ENCODE measurements at places on chromosomes 6 and 20.

DNA sequence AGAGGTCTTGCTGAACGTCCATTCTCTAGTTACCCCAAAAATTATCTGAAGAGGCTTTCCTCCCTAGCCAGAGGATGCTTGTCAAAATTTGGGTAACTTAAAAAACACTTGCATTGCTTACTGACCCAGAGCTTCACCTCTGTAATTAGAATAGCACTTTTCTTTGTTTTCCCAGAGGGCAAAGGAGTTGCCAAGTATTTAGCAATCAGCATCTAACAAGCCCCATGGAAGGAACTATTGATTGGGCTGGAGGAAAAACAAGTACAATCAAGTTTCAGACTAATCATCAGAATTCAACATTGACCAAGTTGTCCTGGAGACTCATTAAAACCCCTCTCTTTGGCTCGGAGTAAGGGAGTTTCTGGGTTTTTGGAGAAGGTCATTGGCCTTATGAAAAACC lies 226.4 kb downstream of the TBC1D7 start:
- DNase-seq: no peak

GRCh38 chr20:31923388-31924331 lies 28.2 kb downstream of the PDRG1 start:
- DNase-seq: no peak

DNA sequence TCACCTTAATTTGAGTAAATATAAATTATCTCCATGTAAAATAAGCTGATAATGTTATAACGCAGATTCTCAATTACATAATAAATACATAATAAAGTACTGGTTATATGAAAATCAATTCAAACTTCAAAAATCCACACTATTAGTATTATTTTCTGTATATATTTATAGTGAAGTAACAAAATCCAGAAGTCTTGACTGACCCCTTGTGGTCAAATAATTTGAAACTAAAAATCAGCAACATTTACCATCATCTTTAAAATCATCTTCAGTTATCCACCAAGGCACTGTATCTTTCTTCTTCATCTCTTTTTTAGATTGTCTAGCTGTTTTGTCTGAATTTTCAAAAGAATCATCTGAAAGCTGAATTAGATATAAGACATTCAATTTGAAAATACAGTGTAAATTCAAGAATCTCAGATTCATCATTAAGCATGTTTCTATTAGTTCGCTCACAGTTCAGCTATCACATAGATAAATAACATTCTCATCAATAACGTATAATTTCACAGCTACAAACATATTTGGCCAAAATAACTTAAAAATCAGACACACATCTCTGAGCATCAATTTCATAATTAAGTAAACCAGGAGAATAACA lies 6.5 kb downstream of the CEP162 start:
- peak; percentile 19 for DNase-seq

DNA sequence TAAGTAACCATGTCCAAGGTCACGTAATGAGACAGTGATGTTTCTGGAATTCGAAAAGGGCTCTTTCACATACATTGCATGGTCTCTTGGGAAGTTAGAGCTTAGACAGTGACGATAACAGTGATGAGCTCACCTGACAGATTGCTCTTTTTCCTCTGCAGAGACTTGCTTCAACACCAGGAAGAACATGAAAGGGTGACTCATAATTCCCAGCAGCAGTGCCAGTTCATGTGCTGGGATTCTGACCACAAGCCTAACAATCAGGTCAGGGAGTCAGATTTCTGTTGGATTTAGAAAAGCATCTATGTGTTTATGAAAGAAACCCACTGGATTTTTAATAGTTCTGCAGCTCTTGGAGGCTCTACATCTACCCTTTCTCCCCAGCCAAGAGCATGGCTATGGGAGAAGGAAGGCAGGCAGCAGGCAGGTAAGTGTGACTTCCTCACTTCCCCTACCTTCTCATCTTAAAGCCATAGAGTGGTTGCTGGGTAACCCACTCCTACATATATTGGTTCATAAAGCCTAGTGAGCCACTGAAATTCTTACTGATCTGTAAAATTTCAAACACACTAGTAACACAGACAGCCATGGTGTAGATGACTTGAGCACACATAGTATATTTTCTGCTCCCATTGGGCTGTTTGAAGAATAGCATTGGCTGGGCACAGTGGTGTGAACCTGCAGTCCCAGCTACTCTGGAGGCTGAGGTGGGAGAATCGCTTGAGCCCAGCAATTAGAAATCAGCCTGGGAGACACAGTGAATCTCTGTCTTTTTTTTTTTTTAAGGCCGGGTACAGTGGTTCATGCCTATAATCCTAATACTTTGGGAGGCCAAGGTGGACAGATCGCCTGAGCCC lies 44.4 kb upstream of the LOC128125822 start:
- DNase-seq: peak; percentile 91

All from A172 (cell line).